Cerebellum (tissue), 4 donors: ENCODE measurements at places on chromosomes 2 and 18.

DNA sequence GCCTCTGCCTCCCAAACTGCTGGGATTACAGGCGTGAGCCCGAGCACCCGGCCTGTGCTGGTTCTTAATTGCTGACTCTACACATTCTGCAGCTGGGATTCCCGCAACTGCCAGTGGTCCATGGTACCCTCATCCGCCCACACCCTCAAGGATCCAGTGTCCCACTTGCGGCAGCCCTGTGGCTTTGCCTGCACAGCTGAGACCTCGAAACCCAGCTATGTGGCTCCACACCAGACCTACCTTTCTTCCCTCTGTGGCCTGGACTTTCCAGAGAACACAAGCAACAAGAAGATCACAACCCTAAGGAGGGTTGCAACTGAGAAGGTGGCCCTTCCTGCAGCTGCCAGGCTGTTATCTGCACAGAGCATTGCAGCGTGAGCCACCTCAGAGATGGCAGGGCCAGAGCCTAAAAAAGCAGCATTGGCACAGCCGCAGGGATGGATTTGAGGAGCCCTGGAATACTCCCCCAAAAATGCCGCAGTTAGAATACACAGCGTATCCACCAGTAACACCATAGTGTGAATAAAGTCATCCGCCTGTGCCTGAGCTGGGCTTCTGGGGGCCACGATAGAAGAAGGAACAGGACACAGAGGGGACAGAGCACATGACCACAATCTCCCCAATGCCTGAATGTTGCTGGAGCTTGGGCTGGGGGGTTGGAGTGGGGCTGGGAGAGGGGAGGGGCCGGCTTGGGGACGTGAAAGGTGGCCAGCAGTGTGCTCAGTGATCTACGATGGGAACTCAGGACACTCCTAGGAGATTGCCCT lies 1.9 kb downstream of the GPR55 start:
- no peak for DNase-seq

- no peak for DNase-seq
Observed at GRCh38 chr18:77397617-77398016, 148.0 kb downstream of the GALR1 start.

DNA sequence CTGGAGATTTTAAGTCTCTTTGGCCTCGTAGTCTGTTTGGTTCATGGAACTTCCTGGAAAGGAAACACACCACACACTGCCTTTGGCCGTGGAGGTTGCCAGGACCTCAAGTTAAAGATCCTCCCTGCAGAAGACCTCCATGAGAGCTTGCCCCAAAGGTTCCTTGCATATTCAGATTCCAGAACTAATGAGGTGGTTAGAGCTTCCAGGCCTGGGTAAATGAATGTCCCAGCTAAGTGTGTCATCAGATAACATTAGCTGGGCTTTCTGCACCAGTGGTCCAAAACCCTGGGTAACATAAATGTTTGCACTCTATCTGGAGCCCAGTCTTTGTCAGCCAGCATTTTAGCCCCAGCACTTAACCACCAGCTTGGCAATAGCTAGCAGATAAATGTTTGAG lies 122.1 kb upstream of the EML6 start:
- DNase-seq: no peak

- no peak for DNase-seq
Observed at GRCh38 chr2:108968619-108969018, 20.4 kb downstream of the EDAR start.

GRCh38 chr2:127134833-127135830 lies 28.2 kb upstream of the BIN1 start:
- no peak for DNase-seq

DNA sequence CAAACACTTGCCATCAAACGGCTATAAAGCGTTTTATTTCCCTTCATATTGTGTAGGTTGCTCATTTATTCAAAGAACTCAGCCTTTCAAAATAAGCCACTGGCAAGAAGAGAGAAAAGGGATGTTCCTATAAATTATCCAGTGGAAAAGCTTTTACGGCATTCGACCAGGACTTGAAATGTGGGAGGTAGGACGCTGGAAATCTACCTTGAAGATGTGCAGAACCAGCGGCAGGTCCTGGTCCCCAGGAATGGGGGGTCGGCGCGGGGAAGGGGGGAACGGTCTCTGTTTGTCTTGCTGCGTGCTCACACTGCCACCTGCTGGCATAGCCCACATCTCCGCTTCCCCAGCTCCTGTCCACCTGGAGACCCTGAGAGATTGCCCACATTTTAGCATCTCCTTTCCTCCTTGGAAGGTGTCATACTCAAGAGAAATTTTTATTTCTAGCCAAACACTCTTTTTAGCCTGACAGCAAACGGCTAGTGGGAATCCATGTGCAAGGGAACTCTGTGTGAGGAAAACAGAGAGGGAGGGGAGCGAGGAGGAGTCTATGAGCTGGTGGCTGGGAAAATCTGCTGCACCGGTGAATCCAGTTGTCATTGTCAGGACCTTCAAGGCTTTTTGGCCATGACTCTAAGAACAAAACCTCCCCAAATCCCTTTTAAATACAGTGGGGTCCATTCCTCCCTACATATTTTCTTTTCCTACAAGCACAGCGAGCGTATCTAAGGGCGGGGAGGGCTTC lies 349.0 kb upstream of the PKDCC start:
- DNase-seq: no peak

- no peak for DNase-seq
Observed at GRCh38 chr2:3780477-3781402, 77.4 kb downstream of the DCDC2C start.

- no peak for DNase-seq
Observed at GRCh38 chr2:72011791-72012190, 135.9 kb downstream of the CYP26B1 start.

DNA sequence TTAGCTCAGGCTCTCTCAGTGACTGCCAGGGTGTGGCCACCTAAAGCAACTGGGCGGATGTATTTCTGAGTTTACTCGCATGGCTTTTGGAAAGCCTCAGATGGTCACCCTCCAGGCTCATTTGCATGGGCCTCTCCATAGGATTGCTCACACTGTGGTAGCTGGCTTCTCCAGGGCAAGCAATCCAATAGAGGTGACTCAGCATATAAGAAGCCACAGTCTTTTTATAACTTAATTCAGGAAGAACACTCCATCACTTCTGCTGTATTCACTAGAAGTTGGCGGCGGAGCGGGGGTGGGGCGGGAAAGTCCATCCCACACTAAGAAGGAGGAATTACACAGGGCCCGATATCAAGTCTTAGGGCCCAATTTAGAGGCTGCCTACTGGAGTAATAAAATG lies 3.6 kb upstream of the DOK6 start:
- DNase-seq: no peak

DNA sequence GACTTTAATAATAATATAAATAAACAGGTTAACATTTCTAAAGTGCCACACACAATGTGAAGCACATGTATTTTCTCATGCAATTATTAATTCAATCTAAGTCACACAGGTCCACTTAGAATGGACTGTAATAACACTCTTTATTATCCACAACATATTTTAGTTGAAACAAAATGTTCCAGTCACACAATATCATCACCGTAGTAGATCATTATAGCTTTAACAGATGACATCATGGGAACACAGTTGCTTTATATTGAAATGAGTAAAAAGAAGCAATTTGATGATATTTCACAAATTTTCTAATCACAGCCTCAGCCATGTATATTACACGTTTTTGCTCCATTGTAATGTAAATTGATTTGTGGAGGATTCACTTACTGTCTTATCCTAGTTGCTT lies 266.3 kb downstream of the MEIS1 start:
- no peak for DNase-seq

DNA sequence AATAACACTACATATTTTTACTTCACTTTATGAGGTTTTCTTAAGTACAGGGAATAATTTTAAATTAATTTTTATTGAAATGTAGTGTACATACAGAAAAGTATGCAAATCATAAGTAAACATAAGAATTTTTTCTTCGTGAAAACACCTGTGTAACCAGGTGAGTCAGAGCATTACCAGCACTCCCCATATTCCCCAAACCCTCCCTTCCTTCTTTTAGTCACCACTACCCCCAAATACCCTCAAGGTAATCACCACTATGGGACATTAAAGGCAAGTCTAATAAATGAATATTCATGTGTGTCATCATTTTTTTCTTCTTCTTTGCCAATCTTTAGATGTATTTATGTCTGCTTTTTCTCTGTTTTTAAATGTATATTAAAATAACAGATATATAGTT lies 139.9 kb upstream of the LTBP1 start:
- no peak for DNase-seq

DNA sequence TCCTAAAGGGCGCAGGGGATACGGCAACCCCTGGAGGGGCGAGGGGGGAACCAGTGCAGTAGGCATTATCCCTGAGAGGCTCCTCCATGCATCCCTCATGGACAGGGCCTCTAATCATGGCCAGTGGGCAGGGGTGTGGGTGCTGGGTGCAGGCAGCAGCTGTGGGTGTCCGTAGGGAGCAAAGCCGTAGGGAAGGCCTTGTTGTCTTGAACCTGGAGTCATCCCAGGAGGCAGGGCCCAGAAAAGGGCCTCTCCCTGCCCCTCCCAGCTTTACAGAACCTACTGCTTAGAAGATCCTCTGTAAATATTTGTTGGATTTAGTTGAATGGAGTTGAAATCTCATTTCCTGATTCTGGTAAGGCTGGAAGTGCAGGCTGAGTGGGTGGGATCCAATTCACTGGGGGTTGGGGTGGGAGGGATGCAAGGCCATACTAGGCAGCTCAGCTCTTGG lies 207.0 kb upstream of the HAAO start:
- no peak for DNase-seq

- no peak for DNase-seq
Observed at GRCh38 chr18:22228976-22229375, 59.6 kb downstream of the GATA6 start.

DNA sequence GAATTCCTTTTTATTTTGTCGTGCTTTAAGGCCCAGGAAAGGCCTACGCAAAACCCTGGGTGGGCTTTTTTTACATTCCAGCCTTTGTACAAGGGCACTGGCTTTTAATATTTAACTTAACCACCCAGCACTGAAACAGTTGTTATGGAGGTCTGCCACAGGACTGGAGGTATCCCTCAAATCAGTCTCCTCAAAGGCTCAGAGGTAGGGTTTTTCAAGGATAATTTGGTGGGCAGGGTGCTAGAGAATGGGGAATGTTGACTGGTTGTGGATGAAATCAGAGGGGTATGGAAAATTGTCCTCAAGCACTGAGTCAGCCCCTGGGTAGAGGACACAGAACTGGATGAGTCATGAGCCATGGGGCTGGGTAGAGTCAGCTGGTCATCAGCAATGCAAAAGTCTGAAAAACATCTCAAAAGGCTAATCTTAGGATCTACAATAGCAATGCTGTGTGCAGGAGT lies 443.1 kb downstream of the THSD7B start:
- DNase-seq: no peak

- DNase-seq: no peak
Observed at GRCh38 chr2:77867146-77867545, 345.0 kb upstream of the LRRTM4 start.

DNA sequence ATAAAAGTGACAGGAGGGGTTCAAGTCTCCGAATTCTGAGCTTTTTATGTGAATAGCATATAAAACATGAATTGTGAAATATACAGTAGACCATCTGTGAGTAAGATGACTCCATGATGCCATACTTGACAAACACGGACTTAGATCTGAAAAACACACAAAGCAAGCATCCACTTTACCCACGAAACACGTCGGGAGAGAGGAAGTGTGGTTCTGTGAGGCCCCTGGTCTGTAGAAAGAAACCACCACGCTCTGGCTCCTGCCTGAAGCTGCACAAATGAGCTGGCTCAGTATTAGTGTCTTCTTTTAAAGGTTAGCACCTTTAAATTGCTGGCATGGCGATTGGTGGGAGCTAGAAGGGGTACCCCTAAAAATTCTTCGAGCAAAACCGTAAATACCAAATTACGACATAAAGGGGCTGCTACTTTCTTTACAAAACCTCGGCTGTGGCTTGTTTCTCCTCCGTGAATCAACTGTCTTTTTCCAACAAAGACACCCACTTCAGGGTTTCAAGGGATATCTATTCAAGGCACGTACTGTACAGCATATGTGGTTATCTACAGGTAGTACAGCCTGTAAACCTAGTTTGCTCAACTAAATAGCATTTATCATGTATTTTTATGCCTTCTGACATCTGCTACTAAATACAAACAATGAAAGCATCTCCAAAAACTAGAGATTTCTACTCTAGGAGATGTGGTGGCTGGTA lies 70.9 kb downstream of the AFF3 start:
- no peak for DNase-seq

GRCh38 chr2:217934321-217935131 lies 68.3 kb downstream of the TNS1 start:
- no peak for DNase-seq

GRCh38 chr2:65366595-65367125 lies 65.7 kb downstream of the SPRED2 start:
- no peak for DNase-seq

DNA sequence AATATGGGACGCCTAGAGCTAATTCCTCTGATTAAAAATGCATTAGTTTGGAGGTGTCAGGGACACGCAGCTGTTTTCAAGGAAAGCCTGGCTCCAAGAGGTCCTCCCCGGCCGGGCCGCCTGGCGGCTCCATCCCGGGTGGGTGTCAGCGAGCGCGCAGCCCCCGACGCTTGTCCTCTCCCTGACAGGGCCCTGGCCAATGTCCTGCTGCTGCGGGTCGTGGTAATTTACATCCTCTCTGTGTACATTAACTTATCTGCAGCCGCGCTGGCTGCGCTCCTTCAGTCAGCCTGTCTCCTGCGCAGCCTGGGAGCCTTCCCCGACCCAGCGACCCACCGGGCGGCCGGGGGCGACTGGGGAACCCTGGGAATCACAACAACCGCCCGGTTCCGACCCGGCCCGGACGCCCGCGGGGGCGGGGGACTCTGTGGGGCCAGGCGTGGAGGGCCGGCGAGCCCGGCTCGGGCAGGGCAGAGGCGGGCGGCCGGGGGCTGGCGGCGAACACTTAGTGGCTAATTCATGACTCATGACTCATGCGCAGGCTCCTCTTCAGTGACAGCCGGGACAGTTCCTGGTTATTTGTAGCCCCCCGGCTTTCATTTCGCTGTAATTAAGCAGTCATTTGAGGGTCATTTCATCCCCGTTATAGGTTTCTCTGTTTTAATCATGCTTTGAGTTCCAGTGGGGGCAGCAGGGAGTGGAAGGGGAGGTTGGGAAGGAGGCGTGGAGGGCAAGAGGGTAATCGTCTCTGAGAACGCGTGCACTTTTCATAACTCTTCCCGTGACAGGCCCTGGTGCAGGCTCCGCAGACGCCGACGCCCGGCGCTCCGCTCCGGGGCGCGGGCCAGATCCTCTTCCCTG lies 141.9 kb upstream of the CTAGE1 start:
- no peak for DNase-seq
